Lower lobe of right lung (tissue), 2 donors: ENCODE measurements at places on chromosomes 5 and 9. TPM values are rescaled to one million over a fixed set of nuclear protein-coding genes. Genes with fewer than 3 reads are reported as not detected.

DNA sequence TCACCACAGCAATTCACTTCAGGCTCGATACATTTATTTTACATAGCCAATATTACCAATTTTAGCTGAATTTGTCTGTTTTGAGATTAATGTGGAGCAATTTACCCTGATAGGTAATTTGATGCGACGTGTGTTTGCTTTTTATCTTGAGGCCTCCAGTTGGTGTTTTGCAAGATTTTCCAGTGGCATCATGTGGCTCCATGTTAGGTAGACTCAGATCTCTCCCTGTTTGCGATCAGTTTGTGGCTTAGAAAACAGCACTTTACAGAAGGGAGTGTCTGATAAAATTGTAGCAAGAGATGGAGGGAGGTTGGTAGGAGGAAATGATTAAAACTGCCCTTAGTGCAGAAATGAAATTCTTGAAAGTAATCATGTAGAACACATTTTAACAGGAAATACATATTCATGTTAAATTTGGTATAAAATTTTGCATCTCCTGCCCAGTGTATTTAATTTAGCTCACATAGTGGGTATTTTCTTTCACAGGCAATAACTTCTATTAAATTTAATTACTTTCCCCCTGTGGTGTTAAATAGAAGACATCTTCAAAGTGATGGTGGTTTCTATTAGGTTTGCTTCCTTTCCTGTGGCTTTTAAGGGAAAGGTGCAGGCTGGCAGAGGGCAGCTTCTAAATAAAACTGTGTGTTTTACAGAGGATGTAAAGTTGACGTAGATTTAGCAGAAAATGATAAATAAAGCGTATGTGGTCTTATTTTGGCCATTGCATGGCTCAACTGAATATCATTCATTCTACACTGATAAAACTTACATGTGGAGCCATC, 135.8 kb downstream of the KDM4C start:
- no peak for DNase-seq

DNA sequence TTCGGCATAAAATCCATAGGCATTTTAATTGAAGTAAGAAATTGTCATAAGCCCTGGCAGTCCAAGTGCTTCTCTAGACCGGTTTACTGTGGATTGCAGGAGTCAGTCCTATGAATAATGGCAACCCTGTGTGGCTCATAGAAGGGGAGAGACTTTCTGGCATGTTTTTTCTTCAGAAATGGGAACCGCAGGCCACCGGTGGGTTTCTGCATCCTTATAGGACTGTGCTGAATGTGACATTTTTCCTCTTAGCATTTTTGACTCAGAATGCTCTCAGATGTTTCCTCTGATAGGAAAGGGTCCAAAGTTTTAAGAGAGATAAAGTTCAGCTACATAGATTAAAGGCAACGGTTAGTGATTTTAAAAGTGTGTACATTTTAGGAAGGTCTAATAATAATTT, 6.3 kb downstream of the DAPK1 start:
- DNase-seq = no peak

SOX30 gene
- not detected for total RNA-seq

GRCh38 chr5:129399069-129399468, 61.0 kb upstream of the ADAMTS19 start:
- no peak for DNase-seq

DNA sequence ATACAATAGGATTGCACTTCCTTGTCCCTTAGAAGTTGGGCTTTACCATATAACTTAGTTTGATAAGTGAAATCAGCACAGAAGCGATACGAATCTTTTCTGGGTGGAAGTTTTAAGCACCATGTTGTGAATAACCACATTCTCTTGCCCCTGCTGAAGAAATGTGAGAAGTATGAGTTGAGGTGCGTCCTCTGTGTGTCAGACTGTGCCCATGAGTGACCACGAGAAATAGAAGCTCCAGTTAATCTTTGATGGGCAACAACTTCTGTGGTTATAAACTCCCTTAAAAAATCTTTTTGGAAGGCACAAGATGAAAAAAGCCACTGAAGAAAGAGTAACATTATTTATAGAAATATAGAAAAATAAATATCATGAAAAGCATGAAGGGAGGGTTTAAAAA, 668.2 kb downstream of the DTWD2 start:
- no peak for DNase-seq

CTSV gene
- 0.32 TPM for total RNA-seq

DNA sequence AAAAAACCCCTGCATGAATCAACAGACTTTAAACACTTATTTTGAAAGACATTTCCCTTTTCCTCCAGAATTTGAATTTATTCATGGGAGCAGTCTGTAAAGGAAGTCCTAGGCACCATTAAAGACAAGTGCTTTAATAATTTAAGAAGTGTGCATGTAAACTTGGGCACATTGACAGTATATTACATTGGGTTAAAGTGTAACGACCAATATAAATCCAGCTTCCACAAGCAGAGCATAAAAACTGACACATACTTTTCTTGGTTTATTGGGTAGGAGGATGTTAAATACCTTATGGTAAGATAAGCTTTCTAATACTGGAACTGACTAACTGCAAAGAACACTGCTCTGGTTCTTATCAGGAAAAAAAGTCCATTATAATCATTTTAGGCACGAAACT, 1.2 kb upstream of the ENTREP1 start:
- DNase-seq = no peak

DNA sequence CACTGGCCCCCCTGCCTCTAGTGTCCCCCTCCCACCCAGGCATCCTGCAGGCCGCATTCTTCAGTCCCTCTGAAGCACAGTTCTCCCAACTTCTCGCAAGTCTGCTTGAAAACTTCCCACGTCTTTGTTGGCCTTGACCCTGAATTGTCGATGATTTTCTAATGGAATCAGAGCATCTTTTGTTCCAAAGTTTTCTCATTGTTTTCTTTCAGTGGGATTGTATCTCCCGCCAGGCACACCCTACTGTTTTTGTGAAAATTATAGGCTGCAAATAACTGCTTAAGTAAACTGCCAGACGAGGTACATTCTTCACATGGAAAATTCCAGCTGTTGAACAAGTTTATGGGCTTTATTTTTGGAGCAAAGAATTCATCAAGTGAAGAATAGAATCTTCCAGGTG, 122.6 kb upstream of the SLC25A48 start:
- DNase-seq = no peak

DNA sequence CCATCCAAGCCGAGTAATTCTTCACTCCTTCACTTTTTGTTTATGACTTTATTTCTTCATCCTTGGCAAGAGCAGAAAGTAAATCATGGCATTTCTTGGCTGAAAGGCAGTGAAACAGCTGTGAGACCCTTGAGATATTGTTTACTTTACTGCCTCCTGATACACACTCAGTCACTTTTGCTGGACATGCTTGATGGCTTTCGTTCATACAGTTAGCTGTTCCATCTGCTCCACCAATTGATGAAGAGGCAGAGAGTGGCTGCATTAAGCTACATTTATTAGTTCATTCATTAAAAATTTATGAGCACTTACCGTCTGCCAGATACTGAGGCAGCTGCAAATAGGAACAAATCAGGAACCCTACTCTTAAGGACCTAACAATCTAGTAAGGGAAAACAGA, 184.4 kb upstream of the OR13F1 start:
- no peak for DNase-seq

DNA sequence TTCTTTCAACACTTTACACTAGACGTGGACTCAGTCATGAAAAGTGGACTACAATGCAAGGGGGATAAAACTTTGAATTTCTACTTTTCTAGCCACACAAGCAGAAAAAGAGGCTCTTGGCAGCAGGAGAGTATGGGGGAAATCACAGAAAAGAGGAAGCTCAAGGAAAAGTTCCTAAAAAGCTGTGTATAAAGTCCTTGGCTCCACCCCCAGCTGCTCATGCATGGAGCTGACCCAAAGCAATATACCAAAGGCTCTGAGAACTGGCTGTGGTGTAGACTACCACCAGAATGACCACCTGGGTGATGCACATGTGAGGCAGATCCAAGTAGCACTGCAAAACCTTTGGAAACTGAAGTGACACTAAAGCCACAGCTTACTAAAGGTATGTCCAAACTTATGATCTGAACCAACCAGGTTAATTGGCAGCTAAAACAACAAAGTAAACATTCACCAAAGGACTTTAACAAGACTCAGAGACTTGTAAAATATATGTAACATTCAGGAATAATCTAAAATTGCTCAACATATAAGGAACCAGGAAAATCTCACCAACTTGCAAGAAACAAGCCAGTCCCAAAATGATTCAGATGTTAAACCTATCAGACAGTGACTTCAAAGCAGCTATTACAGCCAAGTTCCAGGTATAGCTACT, 55.5 kb upstream of the RASGRF2 start:
- no peak for DNase-seq

GRCh38 chr9:75197561-75197960, 109.2 kb downstream of the OSTF1 start:
- DNase-seq = no peak

ANKRD34B gene
- 0.30 TPM for total RNA-seq

DNA sequence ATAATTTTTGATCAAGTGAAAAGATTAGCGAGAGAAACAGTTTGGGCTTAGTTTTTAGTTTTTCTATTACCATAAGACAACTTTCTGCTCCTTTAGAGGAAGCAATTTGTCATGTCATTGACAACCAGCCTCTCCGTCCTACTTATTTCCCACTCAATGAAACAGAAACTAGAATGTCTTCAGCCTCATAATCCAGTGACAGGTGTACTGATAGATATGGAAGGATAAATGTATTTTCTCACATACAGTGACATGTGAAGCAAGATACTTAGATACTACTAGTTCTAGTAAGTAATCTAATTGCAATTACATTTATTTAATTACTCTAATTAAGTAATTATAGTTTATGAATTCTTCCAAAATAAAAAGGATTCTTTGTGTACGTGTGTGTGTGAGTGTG, 429.7 kb downstream of the CDH10 start:
- DNase-seq = no peak

- no peak for DNase-seq
These were observed 26.7 kb upstream of the CEP78 start for GRCh38 chr9:78209127-78209526.

PLPP7 gene
- 1.7 TPM for total RNA-seq

NEUROG1 gene
- not detected for total RNA-seq

CNTNAP3 gene
- total RNA-seq = 7.4 TPM

FOXD1 gene
- 0.74 TPM for total RNA-seq
